ENCODE measurements at places on chromosomes 13 and 19.

GRCh38 chr13:35225159-35225558 is 251.3 kb downstream of the MAB21L1 start:
- DNase-seq: no peak

DNA sequence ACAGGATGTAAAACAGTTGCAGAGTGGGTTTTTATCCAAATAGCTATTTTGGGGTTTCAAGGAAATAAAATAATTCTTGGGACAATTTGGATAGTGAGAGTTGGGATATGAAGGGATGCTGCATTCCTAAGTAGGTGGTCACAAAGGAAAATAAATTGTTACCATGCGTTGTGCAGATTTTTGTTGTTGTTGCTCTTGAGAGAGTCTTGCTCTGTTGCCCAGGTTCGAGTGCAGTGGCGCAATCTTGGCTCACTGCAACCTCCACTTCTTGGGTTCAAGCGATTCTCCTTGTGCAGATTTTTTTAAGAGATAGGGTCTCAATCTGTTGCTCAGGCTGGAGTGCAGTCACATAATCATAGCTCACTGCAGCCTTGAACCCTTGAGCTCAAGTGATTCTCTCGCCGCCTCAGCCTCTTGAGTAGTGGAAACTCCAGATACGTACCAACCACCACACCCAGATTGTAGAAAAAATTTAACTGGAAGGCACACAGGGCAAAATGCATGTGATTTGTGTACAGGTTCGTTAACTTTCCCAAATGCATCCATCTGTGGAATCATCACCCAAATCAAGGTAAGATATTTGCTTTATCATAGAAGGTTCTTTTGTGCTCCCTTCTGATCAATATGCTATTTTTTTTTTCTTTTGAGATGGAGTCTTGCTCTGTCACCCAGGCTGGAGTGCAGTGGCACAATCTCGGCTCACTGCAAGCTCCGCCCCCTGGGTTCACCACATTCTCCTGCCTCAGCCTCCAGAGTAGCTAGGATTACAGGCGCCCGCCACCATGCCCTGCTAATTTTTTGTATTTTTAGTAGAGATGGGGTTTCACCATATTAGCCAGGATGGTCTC is 16.0 kb downstream of the SLC1A5 start:
- DNase-seq: no peak

GRCh38 chr13:73870036-73870741 is 264.0 kb downstream of the KLF12 start:
- DNase-seq: no peak

DNA sequence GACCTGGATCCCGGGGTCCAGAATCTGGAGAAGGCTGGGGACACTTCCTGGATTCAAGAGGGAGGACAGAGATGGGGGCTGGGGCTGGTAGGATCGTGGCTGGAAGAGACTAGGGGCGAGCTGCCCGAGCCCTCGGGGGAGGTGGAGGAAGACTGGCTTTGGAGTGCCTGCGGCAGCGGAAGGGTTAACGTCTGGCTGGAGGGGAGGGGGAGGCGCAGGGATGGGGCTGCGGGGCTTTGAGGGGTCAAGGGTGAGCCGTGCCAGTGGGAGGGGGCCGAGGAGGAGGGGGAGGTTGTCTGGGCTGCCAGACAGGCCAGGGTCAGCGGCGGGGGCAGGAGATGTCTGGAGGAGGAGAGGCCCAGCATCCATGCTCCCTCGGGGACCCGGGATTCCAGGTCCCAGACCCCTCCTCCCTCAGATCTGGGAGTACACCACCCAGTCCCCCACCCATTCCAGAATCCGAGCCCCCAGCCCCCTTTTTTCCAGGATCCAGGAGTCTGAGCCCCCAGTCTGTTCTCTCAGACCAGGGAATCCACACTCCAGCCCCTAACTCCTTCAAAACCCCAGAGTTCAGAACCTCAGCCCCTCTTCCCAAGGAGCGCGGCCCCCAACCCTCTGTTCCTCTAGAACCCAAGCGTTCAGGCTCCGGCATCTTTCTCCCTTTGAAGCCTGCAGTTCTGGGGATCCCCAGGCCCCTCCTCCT is 3.2 kb upstream of the SPACA6 start:
- no peak for DNase-seq

DNA sequence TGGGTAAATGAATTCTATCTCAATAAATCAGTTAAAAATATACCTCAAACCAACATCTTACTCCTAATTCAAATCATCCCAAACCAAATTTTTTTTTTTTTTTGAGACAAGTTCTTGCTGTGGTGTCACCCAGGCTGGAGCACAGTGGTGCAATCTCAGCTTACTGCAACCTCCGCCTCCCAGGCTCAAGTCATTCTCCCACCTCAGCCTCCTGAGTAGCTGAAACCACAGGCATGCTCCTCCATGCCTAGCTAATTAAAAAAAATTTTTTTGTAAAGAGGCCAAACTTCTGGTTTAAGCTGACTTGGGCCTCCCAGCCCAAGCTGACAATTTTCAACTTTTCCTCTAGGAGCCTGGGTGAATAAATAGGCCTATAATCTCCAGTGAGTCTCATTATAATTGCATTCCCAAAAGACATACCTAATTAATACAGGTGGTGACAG is 22.1 kb upstream of the OLFM2 start:
- DNase-seq: no peak

DNA sequence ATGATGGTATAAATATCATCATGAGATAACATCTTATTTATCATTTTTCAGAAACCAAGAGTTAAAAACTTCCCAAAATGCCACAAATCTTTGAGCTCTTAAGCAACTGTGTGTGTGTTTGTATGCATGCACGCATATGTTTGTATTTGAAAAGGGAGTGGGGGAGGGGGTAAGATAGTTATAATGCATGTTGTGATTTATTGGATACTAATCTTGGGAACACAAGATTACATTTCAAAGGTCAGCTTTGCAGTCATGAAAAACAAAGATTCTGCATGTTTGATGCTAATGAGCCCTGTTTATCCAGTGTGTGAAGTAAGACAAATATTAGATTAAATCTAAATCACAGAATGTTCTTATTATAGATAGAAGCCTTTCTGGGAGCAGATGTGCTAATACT is 355.9 kb downstream of the DCT start:
- no peak for DNase-seq

DNA sequence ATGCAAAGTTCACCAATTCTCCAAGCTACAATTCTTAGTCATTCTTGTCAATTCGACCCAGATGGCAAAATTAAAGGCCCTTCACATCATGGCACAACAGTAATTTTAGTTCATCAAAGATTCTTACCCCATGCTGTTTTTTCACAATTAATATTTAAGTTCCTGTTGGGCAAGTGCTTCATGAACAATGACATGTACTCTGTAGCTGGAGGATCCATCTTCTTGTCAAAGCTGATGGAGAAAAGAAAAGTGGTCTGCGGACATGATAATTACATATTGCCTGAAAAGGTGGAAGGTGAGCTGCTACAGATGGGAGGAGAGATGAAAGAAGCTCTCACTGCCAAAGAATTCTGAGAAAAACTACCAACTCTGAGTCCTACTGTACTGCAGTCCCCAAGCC is 1370.3 kb upstream of the SLC10A2 start:
- DNase-seq: no peak

GRCh38 chr19:7427944-7428343 is 60.9 kb downstream of the PEX11G start:
- DNase-seq: no peak

Measured in NCI-H2029 (cell line).